ENCODE measurements at places on chromosomes 6 and 20. TPM values are rescaled to one million over a fixed set of nuclear protein-coding genes. Genes with fewer than 3 reads are reported as not detected.

POM121L2 gene
- not detected for total RNA-seq

GGTLC1 gene
- 0.40 TPM for total RNA-seq

RAET1G gene
- total RNA-seq: 0.52 TPM

GRM1 gene
- not detected for total RNA-seq

All from mucosa of gallbladder (tissue), 1 donor.